ENCODE measurements at places on chromosomes 2 and 18.

DNA sequence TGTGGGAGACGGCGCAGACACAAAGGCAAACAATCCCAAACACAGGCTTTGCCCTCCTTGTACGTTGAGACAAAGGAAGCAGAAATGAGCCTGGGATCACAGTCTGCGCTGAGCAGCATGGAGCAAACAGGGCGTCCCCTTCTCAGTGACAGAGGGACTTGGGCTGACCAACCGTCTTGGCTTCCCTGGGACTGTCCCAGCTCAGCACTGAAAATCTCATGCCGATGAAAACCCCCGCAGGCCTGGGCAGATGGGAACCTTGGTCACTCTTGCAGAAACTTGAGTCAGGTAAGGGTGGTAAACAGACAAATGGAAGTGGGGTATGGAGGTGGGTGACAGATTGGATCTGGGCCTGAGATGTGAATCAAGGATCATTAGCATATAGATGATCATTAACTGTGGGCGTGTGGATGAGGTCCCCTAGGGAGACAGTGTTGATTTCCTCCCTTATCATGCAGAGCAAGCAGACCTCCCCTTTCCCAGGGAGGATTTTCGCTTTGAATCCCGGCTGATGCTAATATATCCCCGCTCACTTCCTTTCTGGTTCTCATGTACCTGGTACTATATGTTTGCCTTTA, 19.1 kb upstream of the SH3BP4 start:
- DNase-seq, result no peak

GRCh38 chr18:13501891-13502290, 224.5 kb downstream of the FAM210A start:
- DNase-seq, result peak; percentile 52

DNA sequence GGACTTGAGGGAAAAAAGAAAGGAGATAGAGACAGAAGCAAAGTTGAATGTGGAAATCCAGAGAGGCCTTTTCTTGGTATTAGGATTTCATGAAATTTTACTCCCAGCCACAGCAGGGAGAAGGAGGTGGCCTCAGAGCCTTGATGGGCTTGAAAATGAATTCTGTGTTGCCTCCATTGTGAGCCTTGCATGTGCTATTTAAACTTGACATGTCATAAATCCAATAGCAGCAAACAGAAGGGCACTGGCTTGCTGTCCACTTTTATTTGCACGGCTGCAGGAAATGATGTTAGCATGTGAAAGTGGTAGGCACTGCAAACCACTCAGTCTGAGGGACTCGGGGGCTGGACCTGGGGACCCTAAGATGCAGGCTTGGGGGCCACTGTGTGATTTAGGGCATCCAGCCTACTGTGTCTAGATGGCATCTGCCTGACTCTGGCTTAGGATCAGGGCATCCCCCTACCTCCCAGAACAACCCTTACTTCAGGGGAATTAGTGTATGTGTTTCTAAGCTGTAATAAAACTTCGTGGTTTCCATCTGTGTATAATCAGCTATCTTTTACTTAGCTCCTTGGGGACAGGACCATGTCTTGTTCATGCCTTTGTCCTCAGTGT, 139.1 kb upstream of the SKOR2 start:
- DNase-seq, result no peak

DNA sequence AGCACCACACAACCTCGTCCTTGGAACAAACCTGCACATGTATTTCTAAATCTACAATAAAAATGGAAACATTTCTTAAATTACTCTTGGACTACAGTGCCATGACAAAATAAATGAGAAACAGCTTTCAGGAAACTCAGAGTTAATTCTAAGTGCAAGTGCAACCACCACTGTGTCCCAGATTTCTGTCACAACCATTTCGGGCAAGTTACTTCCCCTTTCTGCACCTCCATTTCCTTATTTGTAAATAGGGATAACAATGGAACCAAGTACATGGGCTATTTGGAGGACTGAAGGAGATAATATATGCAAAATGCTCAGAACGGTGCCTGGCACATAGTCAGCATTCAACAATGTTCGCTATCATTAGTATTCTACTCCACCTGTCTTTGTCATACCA, 93.2 kb downstream of the CACNB4 start:
- DNase-seq, result no peak

- DNase-seq, result peak; percentile 91
These were observed 2.4 kb downstream of the FHL2 start for GRCh38 chr2:105396254-105397024.

GRCh38 chr2:204692790-204693189, 147.5 kb downstream of the PARD3B start:
- DNase-seq, result no peak

- DNase-seq, result no peak
These were observed 1.9 kb downstream of the CTLA4 start for GRCh38 chr2:203869223-203870042.

- no peak for DNase-seq
These were observed 31.3 kb downstream of the PSTPIP2 start for GRCh38 chr18:46040747-46041104.

GRCh38 chr2:5693287-5694201, 1.4 kb downstream of the SOX11 start:
- DNase-seq, result peak; percentile 73

GRCh38 chr2:219851169-219851568, 223.7 kb downstream of the SLC4A3 start:
- no peak for DNase-seq

- no peak for DNase-seq
These were observed 981.4 kb upstream of the DDX18 start for GRCh38 chr2:116833052-116833451.

GRCh38 chr18:56322406-56322805, 316.0 kb downstream of the TXNL1 start:
- DNase-seq, result no peak

Measured in astrocyte of the hippocampus (primary cell).